Omental fat pad (tissue), 4 donors: ENCODE measurements at places on chromosomes 16 and 17.

GRCh38 chr17:81461607-81462500 lies 50.7 kb downstream of the ACTG1 start:
- DNase-seq: no peak

DNA sequence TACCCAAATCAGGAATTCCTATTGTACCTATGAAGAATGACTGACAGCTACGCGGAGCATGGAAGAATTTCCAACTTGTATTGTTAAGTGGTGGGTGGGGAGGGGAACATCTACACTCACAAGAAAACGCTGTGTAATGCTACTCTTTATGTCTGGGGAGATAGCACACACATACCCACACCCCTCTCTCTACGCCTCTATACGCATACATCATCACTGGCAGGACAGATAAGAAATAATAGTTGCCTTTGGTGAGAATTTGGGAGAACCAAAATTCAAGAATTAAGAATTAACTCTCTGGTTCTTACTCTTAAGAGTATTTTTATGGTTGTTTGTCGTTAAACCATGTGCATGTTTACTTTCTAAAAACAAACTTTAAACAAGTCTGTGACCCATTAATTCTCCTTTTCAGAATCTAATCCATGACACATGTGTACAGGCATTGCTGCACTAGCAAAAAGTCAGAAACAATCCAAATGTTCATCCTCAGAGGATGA lies 33.9 kb downstream of the CREBBP start:
- no peak for DNase-seq

DNA sequence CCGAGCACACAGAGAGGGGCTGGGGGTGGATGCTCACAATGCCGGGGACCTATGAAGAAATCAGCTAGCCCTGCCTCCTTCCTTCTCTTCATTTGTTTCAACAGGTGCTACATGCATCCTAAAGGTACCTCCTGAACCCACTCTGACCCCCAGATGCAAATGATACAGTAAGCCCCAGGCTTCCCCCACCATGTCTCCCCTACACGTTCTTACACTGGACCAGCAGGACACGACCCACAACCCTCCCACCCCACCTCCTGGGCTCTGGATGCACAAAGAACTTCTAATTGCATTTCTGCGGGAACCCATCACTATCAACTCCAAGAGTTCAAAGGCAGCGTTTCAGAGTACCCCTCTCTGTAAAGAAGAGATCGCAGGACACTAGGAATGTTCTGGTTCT lies 2.1 kb downstream of the XYLT1 start:
- no peak for DNase-seq

- DNase-seq: no peak
Measured at GRCh38 chr17:17792037-17792550, 44.7 kb downstream of the SREBF1 start.

DNA sequence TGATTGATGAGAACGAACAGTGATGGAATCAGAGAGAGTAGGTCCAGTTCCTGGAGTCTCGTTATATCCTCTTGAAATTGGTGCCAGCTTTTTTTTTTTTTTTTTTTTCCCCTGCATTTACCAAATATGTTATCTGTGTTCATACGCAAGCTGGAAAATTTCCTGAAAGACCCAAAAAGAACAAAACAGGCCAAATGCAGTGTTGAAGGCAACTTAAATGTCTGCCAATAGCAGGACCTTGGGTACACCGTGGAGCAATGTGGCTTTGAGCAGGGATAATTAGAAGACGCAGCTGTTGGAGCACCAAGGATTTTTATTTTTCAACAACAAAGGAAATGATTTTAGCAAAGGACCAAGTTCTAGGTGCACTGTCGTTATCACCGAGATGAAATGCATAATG lies 105.0 kb downstream of the ABCC6 start:
- no peak for DNase-seq

DNA sequence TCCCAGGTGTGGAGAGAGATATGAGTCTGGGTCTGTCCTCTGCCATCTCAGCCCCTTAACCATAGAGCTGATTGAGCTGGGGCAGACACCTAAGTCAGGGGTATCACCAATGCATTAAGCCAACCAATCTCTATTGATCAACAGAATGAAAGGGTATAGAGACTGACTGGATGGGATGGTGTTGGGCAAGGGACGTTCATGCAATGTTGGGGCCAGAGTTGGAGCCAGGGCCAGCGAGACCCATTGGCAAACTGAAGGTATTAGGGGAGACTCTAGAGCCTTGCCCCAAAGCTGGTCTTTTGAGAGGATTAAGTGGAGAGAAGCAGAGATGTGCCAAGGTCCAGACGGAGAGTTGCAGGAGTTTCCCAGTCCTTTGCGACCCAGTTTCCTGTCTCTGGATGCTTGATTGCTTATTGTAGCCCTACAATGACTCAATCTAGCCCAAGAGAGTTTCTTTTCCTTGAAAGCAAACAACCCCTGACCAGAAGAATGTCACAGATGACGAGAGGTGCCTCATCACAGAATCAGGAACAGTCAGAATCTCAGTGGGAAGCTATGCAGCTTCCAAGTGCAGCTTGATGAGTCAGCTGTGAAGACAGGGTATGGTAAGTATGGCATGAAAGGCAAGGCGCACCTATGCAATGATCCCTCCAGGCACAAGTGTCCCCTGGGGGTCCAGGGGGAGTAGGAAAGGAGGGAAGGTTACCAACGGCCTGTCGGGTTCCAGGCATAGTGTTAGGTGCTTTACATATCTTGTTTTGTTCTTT lies 137.2 kb downstream of the UTP18 start:
- DNase-seq: no peak

- no peak for DNase-seq
Measured at GRCh38 chr16:67024384-67025209, 4.4 kb upstream of the CBFB start.

DNA sequence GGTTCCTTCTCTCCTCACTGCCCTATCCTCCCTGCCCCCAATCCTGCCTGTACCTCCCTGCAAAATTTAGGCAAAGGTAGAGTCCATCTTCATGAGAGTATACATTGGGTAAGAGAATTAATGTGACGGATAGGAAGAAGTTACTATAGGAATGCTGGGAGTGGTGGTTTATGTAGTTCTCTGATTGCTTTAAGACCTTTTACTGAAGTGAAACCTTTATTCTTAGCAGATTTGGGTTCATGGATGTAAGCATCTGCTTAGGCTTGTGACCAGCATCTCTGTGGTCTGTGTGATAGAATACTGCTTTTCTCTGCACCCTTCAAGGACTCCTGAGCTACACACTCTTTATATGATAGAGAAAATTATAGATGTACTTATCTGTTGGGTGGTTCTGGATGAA lies 127.3 kb downstream of the PRKCA start:
- no peak for DNase-seq

- DNase-seq: no peak
Measured at GRCh38 chr16:51532551-51532950, 381.5 kb upstream of the SALL1 start.

DNA sequence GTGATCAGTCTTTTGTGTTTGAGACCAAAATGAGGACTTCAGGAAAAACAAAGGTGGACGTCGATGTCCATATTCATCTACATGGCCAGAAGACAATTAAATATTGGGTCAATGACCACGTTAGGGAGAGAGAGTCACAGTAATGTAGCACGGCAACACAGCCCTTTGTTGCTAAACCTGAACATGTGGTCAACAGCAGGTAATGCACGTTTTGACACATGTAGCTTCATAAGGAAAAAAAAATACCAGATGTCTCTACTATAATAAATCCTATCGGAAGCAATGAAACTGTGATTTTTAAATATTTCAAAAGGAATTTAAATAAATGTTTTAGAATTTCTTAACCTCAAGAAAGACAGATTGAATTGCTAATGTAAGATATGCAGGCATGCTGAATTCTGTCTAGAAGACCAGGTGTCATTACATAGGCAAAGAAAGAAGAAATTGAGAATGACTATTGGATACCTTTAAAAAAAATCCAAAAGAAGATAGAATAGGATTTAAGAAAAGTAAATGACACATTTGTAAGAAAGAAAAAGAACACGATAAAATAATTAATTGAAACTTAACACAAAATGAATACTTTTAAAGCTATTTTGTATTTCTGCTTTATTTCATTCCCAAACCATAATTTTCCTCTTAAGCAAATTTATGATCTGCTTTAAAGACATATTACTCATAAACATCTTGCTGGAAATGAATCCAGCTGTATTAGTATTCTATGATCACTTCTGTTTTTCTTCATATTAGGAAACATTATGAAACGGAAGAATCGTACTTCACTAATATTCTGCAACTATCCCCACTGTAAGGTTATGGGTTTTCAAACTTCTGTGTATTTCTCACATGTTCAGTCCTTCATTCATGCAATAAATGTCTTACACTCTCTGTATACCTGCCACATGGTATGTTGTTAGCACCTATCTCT lies 30.1 kb downstream of the ABCA8 start:
- no peak for DNase-seq

DNA sequence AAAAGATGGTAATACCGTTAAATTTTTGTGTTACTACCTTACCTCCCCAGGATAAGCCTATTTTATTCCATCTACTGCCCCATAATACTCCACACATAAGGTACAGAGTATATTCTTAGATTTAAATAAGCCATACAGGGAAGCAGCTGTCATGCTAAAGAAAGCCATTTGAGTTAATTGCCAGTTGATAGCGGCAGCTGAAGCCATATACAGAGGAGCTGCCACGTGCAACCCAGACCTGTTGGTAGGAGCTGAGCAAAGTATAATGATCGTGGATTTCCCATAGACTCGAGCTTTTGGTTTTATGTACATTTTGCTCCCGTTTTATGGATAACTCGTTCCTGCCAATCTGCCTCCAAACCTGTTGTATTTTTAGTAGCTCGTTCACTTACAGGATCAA lies 12.0 kb downstream of the CPSF4L start:
- no peak for DNase-seq

DNA sequence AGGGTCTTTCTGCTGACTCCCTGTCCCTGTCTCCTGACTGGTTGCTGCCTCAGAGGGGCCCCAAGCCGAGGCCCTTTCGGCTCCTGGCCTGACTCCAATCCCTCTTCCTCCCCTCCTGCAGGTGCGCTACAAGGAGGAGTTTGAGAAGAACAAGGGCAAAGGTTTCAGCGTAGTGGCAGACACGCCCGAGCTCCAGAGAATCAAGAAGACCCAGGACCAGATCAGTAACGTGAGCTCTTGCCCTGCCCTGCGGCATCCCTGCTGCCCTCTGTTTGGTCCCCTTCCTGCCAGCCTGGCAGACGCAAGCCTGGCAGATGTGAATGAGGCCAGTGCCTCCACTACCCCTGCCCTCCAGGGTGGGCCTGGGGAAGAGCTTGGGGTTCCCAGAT lies 27.1 kb upstream of the LASP1NB start:
- no peak for DNase-seq

- DNase-seq: no peak
Measured at GRCh38 chr17:42334677-42335076, 46.4 kb downstream of the STAT5A start.

- no peak for DNase-seq
Measured at GRCh38 chr17:18166894-18167293, 16.7 kb upstream of the ALKBH5 start.

- no peak for DNase-seq
Measured at GRCh38 chr17:77930780-77931768, 27.4 kb upstream of the TNRC6C start.

DNA sequence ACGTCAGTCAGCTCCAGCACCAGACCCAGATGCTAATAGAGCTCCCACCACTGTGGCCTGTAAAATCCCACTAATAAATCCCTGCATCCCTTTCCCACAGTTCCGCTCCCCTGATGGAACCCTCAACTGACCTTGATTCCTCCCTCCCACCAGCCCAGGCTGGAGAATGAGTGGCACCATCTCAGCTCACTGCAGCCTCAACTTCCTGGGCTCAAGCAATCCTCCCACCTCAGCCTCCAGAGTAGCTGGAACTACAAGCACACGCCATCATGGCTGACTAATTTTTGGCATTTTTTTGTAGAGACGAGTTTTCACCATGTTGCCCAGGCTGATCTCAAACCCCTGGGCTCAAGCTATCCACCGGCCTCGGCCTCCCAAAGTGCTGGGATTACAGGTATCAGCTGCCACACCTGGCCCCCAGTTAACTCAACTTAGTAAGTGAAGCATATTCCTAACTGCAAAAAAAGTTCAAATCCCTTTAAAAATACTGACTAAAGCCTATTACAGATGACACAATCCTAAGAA lies 15.6 kb downstream of the USP7 start:
- DNase-seq: no peak

DNA sequence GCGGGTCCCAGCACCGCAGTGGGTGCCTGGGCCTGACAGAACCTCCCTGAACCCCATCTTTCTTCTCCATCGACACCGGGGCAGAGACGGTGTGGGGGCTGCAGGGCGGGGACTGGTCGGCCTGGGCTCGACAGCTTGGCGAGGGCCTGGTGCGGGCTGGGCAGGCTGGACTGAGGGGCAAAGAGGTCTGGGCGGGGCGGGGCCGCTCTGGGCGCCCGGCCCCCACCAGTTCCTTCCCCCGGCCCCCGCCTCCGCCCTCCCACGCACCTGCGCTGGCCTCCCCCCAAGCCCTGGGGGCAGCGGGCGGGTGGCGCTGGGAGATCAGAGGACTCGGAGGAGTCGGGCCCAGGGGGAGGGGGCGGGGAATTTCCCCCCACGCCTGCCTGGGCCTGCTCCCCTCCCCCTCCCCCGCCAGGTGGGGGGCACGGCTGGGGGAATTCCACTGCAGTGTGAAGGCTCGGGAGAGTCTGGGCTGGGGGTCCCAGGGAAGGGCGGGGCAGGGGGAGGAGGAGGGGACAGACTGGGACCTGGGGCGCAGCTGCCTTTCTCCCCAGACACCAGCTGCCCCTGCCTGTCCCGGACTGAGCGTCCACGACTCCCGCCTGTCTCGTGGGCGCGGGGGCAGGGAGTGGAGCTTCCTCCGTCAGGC lies 877 bp upstream of the KREMEN2 start:
- no peak for DNase-seq

DNA sequence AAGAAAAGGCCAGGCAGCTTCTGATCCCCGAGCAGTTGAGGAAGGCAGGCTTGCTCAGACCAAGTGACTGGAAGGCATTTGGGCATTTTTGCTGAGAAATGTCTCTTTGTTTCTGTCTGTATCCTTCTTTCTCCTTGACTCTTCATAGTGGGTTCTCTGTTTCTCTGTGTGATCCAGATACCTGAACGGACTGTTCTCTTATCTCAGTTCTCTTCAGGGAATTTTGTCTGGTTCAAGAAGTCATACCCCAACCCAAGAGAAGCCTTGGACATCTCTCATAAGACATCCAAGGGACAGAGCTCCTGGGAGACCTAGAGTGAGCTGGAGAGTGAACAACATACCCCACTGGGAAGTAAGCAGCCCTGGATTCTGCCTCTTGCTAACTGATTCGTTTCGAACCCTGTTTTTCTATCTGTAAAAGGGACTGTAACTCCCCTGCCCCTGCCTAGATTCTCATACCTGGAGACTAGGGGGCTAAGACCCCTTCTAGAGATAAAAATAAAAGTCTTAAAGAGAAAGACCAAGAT lies 541 bp downstream of the CCL3 start:
- no peak for DNase-seq
